Right renal cortex interstitium (tissue), 3 donors: ENCODE measurements at places on chromosomes 5 and 9.
A peak's percentile ranks its signal among the peaks of the same experiment; 100 is the strongest.

GRCh38 chr9:133112663-133113026 is 8.4 kb downstream of the RALGDS start:
- no peak for DNase-seq

DNA sequence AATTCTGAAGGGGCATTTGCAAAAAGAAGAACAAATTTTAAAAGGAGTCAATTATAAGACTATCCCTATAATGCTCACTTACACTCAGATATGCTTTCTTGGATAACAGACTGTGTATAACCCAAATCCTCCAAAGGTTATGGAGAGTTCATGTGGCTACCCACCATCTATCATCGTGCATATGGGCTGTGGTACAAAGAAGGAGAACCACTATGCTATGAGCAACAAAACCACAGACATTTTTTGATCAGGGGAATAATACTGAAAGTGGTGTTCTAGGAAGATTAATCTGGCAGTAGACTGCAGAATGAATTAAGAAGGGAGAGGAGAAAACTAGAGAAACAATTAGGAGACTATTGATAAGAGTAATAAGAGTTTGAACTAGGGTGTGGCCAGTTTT is 16.8 kb downstream of the NR3C1 start:
- no peak for DNase-seq

GRCh38 chr5:80799041-80799440 is 144.3 kb upstream of the DHFR start:
- no peak for DNase-seq

DNA sequence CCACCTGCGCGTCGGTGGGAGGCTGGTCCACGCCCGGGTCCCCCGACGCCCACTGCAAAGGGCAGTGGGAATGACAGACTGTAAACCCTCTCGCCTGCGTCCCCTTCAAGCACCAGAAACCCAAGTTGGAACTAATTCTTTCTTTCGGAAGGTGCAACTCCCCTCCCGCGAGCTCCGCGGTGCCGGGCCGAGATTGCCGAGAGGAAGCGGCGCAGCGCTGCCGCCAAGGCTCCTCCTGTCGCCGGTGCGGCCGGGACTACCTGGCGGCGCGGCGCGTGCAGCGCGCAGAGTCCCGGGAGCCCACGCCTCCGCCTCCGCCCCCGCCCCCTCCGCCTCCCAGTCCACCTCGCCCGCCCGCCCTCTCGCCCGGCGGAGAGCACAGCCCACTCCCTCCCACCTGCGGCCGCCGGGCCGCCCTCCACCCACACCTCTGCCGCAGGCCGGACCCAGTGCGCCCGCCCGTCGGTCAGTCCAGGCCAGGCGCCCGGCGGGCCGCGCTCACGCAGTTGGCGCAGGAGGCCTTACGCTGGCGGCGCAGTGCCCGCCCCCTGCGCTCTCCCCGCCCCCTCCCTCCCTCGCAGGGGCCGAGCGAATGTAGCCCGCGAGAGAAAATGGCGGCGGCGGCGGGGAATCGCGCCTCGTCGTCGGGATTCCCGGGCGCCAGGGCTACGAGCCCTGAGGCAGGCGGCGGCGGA is at the start of gene MAP3K1:
Gene MAP3K1, plus strand, starts transcription at position 587 of the 695 bp plus-strand sequence. Its CDS starts 25 bp downstream, at position 612.
- DNase-seq, result no peak

DNA sequence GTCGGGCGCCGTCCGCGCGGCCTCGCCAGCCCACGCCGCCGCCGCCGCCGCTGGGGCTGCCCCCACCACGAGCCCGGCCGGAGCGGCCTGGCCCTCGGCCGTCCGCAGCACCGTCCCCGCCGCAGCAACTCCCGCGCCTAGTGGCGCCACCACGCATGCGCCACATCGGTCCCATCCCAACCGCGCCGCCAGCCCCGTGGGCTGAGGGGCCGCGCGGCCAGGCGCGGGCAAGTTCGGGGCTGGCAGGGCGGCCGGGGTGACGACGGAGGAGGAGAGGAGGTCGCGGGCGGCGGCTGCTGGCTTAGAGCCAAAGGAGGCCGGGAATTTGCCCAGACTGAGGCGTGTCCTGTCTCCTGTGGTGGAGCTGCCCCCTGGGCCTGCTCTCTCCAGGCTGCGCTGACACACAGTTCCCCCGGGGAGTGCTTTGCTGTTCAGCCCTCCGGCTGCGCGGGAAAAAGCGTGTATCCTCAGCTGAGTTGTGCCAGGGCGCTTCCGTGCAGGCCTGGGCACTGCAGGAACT is at the start of gene TUSC1:
Gene TUSC1, minus strand, starts transcription at position 298 of the 520 bp plus-strand sequence. Its CDS starts 132 bp downstream, at position 166.
- peak; percentile 60 for DNase-seq

GRCh38 chr5:67453111-67453905 is 256.7 kb upstream of the CD180 start:
- no peak for DNase-seq

DNA sequence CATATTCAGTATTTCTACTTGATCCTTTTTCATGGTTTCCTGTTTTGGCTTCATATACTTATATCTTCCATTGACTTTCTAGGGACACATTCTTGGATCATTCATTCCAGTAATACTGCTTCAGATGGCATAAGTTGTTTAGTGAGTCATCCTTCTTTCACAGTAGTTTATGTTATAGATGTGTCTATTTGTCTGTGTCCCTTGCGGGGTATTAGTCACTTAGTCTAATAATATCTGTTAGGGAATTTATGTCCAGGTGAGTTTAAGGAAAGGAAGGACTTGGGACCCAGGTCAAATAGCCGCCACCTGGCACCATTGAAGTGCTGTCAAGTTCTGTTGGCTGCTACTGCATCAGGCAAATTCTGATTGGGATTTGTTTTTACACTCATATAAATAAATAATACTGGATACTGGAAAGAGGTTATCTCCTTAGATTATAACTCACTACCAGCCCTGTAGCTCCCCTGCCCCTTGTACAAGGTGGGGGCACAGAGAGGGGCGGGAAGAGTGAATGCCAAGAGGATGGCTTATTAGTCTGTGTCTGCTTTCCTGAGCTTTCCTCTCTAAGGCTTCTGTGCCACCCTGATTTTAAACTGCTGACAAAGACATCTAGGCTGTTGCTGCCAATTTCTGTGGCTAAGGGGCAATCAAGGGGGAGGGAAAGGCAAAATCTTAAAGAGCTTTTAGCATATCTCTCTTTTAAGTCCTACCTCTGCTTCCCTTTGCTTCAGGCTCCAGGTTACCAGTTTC is 64.9 kb downstream of the CDC42SE2 start:
- no peak for DNase-seq

DNA sequence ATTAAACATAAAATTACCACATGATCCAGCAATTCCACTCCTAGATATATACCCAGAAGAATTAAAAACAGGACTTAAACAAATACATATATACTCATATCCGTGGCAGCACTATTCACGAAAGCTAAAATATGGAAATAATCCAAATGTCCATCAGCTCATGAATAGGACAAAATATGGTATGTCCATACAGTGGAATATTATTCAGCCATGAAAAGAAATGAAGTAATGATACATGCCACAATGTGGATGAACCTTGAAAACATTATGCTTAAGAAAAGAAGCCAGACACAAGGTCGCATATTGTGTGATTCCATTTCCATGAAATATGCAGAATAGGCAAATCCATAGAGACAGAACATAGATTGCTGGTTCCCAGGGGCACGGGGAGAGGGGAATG is 24.8 kb upstream of the AFAP1L1 start:
- no peak for DNase-seq

GRCh38 chr5:68449380-68449779 is 233.8 kb downstream of the PIK3R1 start:
- DNase-seq, result no peak

DNA sequence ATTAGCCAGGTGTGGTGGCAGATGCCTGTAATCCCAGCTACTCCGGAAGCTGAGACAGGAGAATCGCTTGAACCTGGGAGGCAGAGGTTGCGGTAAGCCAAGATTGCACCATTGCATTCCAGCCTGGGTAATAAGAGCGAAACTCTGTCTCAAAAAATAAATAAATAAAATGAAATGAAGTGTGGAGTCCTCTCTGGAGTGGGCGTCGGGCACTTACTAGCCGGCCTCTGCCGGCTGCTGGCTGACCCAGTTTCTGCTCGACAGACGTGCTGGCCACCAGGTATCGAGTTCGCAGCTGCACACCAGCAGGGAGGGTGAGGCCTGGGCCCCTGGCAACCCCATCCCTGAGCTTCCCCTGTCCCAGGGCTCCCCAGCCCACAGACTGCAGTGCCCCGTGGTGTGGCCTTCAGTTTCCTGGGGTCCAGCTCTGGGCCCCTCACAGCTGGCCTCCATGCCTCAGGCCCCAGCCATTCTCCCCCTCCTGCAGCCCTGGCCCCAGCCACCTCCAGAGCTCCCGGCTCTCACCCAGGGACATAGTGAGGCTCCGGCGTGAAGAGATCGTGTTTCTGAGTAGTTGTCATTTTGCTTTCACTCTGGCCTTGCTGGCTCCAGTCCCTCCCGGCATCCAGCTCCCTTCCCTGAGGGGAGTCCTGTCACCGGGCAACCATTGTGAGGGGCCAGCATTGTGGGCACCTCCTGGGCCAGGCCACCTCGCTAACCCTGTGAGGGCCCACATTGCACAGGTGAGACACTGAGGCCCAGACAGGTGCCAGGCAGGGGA is 3.8 kb upstream of the STPG3 start:
- DNase-seq, result no peak

- no peak for DNase-seq
Observed at GRCh38 chr5:73642344-73642743, 16.3 kb downstream of the ARHGEF28 start.

GRCh38 chr5:50799596-50799995 is 133.2 kb downstream of the PARP8 start:
- DNase-seq, result no peak
